CD4-positive, alpha-beta T cell treated with Interleukin-2 at 100 ng/mL for 4 hours (primary cell): ENCODE measurements at places on chromosomes 11 and 22.

- DNase-seq: no peak
Measured at GRCh38 chr11:29022676-29023075, 914.5 kb downstream of the METTL15 start.

- DNase-seq: no peak
Measured at GRCh38 chr11:45929486-45930030, 7.1 kb downstream of the LARGE2 start.

DNA sequence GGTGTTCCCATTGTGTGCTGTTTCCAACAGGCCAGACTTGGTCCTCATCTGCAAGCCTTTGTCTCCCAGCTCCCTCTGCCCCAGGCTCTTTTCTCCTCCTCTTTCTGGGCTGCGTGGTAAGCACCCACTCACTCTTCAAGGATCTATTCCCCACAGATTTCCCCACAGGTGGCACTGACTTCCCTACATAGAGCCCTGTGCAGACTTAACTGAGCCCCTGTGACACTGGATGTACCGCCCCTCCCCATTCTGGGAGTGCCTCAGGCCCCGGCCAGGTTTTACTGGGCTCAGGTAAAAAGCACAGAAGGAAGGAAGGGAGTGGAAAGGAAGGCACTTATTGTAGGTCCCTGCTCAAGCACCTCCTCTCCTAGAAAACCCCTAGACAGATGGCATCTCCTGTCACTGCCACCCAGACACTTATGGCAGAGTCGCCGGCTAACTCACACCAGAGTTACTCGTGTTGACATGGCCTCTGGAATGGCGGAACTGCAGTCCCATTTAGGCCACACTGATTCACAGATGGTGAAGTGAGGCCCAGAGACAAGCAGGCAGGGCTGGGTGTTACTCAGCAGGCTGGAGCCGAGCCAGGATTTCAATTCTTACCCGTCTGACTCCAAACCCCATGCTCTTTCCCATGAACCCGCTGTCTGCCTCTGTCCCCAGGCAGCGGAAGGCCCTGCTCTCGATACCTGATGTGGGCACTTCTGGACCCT is 47.2 kb downstream of the LRRC32 start:
- DNase-seq: no peak

- DNase-seq: peak; percentile 5
Measured at GRCh38 chr11:70314730-70315129, 44.2 kb downstream of the PPFIA1 start.

DNA sequence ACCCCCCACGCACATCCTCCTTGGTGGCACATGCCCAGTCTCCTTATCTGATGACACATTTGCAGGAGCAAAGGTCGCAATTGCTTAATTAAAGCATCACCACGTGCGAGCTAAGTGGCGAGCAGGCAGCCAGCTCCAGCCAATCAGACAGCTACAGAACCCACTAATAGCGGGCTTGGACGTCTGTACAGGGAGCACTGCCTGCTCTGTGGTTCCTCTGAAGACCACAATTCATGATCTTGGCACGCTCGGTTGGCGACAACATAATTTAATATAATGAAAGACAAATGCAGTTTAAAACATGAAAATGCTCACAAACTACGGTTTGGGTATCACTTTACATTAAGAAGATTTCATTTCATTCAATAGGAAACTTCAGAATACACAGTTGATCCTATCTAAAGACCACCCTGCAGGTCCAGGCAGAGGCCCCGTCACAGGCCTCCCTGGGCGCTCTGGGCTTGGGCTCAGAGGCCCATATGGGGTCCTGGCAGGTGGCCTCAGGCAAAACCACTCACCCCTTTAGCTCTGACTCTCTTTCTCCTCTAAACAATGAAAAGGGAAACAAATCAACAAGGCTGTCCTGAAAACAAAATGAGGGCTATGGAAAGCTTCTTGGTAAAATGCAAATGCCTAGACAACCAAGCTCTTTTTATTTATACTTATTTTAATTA is 10.4 kb downstream of the PACSIN2 start:
- DNase-seq: no peak

- DNase-seq: peak; percentile 94
Measured at GRCh38 chr11:63567044-63567840, 4.1 kb upstream of the PLAAT2 start.

DNA sequence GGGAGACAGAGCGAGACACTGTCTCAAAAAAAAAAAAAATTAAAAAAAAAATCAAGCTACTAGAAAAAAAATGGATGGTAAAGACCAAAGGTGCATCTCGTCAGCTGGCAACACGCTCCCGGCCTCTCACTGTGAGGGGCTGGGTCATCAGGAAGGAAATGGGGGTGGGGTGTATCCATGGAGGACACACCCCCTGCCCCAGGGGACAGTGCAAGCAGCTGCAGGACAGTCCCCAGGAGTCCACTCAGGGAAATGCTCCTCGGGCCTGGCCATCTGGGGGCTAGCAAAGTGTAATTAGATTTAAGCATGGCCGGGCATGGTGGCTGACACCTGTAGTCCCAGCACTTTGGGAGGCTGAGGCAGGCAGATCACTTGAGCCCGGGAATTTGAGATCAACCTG is 23.1 kb downstream of the TTLL1 start:
- no peak for DNase-seq

DNA sequence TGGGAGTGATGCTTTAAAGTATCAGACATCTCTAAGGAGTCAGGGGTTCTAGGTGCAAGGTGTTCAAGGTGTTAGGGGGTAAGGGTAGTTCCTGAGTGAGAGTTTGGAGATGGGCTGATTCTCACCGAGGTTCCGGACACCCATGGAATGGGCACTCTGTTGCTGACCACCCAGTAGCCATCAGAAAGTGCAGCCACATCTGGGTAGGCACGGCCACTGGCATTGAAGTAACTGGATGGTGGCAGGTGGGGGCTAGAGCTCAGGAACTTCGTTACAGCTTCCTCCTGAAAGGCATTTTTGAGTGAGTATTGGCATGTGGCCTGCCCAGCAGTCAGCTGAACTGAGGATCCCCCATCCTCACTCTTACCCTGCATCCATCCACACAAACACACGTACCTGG is 3.0 kb upstream of the TAF10 start:
- no peak for DNase-seq

DNA sequence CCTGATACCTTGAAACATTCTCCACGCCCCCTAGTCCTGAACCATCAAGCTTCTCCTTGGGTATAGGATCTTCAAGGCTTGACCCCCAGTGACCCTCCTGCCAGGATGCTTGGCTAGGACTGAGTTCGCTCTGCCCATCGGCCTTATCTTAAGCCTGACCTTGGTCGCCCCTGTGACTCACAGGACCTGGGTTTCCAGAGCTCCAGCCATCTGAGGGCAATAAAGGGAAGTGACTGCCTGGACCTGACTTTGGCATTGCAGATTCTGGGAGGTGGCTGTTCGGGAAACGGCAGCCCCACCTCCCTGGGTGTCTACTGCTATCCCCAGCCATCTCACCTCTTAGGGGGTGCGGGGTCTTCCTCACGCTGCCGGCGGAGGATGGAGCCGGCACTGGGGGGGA is 15.4 kb downstream of the CARD10 start:
- DNase-seq: no peak

DNA sequence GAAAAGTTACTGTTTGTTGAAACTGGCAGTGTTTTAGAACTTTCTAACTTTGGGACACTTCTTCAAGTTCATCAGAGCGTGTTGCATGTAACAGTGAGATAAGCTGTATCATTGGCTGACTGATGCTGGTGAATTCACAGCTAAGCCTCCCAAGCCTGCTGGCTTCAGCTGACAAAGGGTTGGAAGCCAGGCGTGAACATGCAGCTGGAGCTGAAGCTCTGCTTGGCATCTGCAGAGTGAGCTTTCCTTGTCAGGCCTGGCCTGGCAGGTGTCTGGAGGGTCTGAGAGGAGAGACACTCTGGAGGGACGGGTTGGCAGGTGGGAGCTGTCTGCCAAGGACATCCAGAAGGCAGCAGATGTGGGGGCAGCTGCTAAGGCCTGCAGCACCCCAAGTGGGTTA is 1.5 kb downstream of the AMPD3 start:
- DNase-seq: no peak

DNA sequence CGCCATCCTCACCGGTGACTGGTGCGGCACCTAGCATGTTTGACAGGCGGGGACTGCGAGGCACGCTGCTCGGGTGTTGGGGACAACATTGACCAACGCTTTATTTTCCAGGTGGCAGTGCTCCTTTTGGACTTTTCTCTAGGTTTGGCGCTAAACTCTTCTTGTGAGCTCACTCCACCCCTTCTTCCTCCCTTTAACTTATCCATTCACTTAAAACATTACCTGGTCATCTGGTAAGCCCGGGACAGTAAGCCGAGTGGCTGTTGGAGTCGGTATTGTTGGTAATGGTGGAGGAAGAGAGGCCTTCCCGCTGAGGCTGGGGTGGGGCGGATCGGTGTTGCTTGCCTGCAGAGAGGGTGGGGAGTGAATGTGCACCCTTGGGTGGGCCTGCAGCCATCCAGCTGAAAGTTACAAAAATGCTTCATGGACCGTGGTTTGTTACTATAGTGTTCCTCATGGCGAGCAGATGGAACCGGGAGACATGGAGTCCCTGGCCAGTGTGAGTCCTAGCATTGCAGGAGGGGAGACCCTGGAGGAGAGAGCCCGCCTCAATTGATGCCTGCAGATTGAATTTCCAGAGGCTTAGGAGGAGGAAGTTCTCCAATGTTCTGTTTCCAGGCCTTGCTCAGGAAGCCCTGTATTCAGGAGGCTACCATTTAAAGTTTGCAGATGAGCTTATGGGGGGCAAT is 1.1 kb downstream of the NEAT1 start:
- peak; percentile 54 for DNase-seq

GRCh38 chr11:113454455-113454854 is 20.7 kb downstream of the DRD2 start:
- DNase-seq: no peak

DNA sequence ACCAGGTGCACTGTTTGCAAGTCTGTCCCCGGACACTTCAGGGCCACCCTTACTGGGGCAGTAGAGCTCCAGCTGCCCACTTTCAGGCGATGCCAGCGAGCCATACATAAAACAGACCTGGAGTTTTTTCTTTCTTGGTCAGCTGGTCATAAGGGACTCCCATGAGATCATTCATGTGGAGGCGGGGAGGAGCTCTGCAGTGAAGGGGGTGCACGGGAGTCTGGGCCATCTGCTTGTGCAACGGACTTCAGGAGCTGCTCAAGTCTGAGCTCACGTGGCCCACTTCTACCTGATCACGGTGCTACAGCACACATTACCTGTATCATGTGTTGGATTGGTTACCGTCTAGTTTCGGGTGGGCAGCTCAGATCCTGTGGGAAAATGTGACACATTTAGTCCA is 9.2 kb upstream of the MRGPRF start:
- no peak for DNase-seq

DNA sequence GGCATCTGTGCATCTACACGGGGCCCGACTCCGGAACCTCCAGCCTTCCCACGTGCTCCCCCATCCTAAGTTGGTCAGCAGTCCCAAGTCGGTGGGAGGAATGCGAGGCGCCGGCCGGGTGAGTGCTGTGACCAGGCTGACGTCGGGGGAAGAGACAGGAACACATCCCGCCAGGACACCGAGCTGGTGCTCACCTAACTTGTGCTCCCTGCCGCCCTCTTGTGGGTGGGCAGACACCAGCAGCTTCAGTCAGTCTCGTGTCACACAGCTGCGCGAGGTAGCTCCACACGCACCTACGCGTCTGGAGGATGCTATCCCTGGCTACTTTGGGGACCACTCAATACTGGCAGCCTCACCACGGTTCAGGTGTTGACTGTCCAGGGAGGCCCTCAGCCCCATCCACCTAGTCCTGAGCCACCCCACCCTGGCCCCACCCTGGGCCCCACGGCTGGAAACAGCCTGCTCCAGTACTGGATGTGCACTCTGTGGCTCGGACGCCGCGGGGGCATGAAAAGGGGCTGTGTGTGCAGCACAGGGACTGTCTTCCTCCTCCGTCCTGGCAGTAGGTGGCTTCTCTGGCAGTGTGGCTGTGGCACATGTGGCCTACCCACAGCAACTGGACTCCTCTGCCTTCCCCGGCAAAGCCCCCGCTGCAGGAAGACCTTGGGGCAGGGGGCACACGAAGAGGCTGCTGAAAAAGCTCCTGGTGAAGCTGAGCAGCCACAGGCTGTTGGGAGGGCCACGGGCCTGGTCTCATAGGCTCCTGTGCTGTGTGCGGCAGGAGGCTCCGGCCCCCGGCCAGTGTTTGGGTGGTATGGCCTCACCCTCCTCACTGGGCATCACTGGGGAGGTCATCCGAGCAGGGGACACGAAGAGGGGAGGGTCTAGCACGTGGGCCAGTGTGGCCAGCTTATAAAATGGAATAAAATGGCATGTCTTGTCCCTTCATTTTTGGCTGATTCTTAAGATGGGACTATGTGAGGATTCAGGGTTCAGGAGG is 11.2 kb upstream of the BID start:
- DNase-seq: peak; percentile 75

GRCh38 chr22:45696227-45696626 is 24.6 kb downstream of the ATXN10 start:
- no peak for DNase-seq

DNA sequence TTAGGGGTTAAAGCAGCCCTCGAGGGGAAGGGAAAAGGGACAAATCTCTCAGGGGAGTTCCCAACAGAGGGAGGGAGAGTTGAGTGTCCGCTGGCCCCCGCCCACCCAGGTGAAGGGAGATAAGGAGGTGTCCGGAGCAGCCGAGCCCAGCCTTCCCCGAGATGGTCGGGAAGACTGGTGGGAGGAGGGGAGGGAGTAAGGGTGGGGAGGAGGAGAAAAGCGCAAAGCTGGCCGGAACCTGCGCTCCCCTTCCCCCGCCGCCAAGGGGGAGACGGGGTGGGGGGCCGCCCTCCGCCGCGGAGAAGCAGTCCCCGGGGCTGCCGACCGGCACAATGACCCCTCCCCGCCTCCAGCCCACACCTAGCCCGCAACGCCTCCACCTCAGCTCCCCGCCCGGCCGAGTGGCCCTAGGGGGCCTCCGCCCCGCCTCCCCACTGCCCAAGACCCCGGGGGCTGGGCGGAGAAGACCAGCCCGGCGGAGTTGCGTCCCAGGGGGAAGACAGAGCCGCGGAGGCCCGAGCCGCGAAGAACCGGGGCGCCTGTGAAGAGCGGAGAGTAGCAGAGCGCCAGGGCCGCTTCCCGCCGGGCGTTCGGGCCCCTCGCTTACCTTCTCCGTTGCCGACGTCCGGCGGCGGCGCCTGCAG is 479 bp downstream of the RSF1 start:
- DNase-seq: no peak

DNA sequence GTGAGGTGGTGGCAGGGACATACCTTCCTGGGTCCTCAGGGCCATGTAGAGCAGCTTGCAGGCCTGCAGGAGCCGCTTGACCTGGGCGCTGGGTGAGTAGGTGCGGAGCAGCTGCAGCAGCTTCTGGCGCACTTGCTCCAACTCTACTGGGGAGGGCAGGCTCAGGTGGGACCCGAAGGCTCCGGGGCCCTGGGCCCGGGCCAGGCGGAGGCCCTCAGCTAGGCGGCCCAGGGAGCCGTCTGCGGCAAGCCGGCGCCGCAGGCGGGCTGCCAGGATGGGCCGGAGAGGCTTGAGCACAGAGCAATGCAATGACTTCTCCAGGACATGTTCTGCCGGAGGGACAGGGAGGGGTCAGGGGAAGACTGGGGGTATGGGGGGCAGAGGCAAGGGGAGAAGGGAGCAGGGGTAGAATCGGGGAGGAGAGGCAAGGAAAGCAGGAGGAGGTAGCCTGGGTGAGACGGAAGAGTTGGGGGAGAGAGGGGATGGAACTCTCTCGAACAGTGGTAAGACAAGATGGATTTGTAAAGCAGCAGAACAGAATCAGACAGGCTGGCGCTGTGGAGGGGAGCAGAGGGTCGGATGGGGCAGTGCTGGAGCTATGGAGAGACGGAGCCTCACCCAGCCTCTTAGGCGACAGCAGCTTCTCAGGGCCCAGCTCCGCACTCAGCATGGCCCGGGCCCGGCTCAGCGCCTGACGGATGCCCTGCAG is 2.2 kb downstream of the RIN1 start:
- no peak for DNase-seq

GRCh38 chr11:106594751-106595351 is 423.4 kb downstream of the GUCY1A2 start:
- no peak for DNase-seq

GRCh38 chr22:48097723-48098122 is 1335.3 kb downstream of the TBC1D22A start:
- no peak for DNase-seq
